Activated CD8-positive, alpha-beta memory T cell treated with anti-CD3 and anti-CD28 coated beads, Interleukin-2, amount 50 U/mL, for 48 hours (primary cell): ENCODE measurements at places on chromosomes 6 and 20.
A peak's percentile ranks its signal among the peaks of the same experiment; 100 is the strongest.

GRCh38 chr6:170485159-170485558 lies 67.9 kb downstream of the PSMB1 start:
- DNase-seq = no peak

GRCh38 chr6:28211840-28212509 lies 13.1 kb upstream of the ZSCAN9 start:
- no peak for DNase-seq

DNA sequence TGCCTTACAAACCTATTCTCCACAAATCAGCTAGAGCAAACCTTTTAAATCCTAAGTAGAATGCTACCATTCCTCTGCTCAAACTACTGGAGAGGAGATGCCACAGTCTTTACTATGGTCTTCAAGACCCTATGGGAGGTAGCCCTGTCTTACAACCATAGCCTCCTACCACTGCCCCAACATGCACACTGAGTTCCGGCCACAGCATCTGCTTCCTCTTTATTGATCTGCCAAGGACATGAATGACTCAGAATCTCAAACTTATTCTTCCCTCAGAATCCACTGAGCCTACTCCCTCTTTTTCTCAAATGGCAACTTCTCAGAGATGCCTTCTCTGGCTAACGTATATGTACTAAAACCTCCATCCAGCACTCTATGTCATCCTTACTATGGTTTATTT lies 12.2 kb upstream of the ANKEF1 start:
- no peak for DNase-seq

- peak; percentile 62 for DNase-seq
Observed at GRCh38 chr20:34473262-34473883, 42.8 kb upstream of the DYNLRB1 start.

DNA sequence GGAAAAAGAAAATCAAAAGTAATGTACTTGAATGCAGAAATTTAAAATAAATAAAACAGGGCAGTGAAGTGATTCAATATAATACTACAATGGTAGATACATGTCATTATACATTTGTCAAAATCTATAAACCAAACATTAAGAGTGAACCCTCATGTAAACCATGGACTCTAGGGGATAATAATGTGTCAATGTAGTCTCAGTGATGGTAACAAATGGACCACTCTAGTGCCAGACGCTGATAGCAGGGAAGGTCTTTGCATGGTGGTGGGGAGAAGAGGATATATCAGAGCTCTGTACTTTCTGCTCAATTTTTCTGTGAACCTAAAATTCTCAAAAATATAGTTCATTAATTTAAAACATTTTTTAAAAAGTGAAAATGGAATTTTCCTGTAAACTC lies 19.8 kb upstream of the STXBP5 start:
- DNase-seq = no peak
